ENCODE measurements at places on chromosomes 6 and 20.

- DNase-seq: peak; percentile 90
Observed at GRCh38 chr20:20894753-20895152, 182.3 kb upstream of the RALGAPA2 start.

- no peak for DNase-seq
Observed at GRCh38 chr6:163720460-163721235, 306.1 kb downstream of the QKI start.

DNA sequence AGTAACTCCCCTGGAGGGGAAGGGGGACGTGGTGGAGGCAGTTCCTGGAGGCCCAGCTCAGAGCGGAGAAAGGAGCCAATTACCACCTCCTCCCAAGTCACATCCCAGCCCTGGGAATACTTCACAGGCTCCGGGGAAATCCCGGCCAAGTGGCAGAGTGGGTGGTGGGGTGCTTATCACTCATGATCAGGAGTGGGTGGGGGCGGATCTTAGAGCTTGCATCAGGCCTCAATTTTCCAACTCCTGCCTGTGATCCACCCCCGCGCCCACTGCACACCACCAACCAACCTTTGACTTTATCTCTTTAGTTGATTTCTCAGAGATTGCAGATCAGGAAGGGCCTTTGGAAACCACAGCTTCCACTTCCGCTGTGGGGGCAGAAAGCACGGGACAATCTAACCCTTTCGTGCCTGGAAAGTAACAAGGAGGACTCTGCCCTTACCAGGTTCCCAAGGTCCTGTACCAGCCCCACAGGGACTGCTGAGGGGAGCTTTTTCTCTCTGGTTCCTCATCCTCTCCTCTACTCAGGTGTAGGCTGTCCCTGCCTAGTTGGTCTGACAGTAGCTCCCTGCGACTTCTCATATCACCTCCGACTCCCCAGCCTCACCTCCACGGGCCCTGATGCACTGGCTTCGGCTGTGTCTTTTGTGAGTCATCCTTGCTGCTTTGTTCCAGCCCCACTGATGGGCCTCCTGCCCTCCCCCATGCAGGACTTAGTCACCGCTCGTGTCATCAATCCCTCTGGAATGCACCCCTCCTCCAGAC lies 24.9 kb upstream of the IER3 start:
- DNase-seq: peak; percentile 70

DNA sequence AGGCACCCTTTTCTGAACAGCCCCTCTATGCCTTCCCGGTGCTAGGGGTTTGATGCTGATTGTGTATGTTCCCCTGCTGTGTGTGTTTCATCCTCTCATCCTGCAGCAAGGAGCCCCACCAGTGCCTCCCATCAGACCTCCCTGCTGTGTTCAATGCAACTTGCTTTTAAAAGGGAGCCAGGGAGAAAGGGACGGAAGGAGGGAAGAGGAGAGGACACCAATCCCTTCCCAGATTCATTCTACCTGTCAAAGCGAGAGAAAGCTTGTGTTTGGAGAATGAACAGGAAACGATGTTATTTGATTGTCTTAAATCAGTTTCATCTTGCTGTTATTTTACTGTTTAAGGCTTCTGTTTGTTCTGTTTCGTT lies 259.2 kb downstream of the ADGB start:
- DNase-seq: no peak

GRCh38 chr6:79427721-79428120 lies 109.5 kb downstream of the LCA5 start:
- DNase-seq: no peak

DNA sequence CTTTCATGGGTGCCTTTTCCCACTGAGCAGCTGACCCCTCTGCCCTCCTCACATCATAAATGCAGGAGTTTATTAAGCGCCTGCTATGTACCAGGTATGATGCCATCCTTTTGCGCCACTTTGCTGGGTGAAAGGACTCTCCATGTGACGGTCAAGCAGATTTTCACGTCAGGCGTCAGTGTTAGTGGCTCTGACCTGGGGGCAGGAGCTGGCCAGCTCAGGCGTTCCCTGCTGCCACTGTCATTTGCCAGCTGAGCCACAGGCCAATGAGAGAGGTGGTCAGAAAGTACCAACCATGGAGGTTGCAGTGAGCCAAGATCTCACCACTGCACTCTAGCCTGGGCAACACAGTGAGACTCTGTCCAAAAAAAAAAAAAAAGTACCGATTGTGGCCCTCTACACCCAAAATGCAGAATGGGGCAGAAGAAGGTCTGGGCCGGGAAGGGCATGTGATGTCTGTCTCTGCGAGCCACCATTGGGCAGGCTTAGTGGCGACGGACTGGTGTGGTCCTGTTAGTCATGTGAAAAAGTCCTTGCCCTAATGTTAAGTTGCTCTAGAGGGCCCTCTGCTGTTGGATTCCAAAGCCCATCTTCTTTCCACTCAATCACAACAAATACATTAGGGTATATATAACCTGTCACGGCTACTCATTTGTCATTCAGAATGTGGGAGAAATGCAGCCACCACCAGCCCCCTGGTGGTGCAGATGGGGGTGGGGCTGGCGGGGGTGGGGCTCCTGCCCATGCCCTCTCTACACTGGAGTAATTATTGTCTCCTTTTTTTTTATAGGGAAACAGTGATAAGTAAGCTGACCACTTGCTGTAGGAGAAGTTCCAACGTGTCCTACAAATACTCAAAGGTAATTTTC lies 18.4 kb upstream of the SLC22A1 start:
- no peak for DNase-seq

DNA sequence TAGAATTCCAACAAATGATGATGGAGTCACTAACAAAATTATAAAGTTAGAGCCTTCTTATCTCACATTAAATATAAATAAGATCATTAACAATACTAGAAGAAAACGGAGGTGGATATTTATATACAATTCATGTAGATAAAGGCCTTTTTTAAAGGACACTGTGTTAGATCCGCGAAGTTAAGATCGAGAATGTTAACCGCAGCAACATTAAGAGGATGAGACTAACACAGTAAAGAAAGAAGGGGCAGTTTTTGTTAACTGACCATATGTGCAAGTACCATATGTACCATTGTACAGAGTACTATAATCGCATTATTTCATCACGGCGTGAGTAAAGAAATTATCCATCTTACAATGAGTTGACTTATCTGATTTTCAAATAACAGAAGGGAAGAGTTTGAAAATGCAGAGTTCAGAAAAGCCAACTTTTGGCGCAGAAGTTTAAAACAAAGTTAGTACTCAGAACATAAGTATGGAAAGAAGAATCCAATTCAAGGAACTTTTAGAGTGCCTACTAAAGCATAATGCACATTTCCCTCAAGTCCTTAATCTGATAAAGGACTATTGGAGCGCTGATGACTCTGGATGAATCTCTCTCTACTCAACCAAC lies 1.4 kb downstream of the FBXL4 start:
- DNase-seq: no peak

DNA sequence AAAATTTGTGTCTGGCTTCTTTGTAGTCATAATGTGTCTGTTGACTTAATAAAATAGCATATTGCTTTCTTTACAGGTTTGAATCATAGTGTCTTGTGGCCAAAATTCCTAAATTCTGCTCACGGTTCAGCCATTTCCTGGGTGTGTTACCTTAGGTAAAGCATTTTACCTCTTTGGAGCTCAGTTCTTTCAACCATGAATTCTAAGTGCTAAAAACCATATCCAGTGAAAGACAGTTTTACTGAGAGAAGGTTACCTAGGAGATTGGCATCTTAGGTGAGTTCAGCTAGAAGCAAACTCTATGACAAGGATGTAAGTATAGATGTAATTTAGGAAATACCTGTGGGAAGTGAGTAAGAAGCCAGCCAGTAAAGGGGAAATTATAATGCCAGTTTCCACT lies 20.7 kb downstream of the CRYBG1 start:
- DNase-seq: no peak

DNA sequence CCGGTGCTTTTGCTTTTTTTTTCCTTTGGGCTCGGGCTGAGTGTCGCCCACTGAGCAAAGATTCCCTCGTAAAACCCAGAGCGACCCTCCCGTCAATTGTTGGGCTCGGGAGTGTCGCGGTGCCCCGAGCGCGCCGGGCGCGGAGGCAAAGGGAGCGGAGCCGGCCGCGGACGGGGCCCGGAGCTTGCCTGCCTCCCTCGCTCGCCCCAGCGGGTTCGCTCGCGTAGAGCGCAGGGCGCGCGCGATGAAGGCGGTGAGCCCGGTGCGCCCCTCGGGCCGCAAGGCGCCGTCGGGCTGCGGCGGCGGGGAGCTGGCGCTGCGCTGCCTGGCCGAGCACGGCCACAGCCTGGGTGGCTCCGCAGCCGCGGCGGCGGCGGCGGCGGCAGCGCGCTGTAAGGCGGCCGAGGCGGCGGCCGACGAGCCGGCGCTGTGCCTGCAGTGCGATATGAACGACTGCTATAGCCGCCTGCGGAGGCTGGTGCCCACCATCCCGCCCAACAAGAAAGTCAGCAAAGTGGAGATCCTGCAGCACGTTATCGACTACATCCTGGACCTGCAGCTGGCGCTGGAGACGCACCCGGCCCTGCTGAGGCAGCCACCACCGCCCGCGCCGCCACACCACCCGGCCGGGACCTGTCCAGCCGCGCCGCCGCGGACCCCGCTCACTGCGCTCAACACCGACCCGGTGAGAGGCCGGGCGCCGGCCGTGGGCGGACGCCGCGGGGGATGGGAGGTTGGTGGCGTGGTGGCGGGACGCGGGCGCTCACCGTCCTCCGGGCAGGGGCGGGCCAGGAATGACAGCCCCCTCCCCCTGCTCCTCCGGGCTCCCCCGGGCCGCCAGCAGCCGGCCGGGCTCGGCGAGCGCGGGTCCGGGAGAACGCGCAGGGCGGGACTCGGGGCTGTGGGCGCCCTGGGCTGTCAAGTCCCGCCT lies 606 bp downstream of the ID4 start:
- peak; percentile 53 for DNase-seq

GRCh38 chr6:45961125-45961524 lies 54.5 kb downstream of the CLIC5 start:
- no peak for DNase-seq

DNA sequence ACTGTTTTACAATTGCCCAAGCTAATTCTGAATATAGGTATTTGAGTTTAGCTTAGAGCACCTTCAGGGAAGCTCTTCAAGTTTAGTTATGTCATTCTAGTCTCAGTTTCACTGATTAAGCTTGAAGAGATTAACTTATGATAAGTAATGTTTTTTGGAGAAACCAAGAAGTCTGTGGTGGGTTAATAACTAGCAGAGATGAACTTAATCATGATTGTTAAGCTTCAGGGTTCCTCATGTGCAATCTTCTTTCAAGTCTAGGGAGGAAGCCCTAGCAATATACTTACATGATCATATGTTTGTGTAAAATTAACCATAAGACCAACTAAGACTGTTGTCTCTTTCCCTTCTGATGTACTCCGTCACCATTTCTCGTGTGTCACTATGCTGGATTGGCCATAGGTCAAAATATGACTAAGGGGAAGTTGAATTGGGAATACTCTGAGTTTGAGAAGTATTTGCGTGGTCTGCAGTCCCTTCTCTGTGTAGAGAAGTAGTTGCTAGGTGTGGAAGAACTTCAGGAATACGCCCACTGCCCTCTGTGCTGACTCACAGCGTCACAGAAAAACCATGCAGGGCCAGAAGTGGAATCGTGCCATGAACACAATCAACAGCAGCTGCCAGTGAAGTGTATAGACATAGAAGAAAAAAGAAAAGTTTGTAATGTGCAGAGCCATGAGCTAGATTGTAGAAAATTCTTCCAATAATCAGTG lies 88.3 kb downstream of the SH3BGRL2 start:
- peak; percentile 12 for DNase-seq

DNA sequence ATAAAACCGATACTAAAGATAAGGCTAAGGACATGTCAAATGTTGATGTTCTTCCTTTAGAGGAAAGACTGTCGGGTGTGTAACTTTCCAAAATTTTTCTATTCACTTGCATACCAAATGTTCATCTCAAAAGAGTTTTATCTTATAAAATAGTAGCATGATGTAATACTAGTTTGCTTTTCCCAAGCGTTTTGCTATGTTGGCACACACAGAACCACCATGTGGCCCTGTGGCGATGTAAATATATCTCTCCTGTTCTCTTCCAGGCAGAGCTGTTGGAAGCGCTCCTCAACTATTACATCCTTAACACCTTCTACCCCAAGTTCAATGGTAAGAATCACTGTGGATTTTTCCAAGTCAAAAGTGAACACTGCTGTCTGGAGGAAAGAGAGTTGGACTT lies 26.5 kb downstream of the LBP start:
- DNase-seq: no peak

DNA sequence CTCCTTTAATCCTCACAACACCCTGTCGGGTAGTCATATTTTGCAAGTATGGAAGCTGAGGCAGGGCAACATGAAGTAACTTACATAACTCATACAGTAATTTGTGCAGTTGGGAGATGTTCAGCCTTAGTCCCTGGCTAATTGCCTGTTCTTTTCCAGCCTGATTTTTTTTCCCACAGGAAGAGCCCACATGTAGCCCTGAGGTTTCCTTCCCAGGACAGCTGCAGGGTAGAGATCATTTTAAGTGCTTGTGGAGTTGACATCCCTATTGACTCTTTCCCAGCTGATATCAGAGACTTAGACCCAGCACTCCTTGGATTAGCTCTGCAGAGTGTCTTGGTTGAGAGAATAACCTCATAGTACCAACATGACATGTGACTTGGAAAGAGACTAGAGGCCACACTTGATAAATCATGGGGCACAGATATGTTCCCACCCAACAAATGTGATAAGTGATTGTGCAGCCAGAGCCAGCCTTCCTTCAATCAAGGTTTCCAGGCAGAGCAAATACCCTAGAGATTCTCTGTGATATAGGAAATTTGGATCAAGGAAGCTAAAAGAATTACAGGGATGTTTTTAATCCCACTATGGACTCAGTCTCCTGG lies 5.0 kb upstream of the BTN2A1 start:
- no peak for DNase-seq

GRCh38 chr6:105981002-105981887 lies 104.9 kb upstream of the PRDM1 start:
- DNase-seq: peak; percentile 21
